NCI-H1694 treated with DMSO at 0.1 percent for 48 hours (cell line): ENCODE measurements at places on chromosomes 5 and 9.

- no peak for DNase-seq
These were observed 56.8 kb downstream of the UGCG start for GRCh38 chr9:111953444-111953843.

GRCh38 chr5:160769301-160769700 lies 82.7 kb downstream of the ATP10B start:
- peak; percentile 46 for DNase-seq

GRCh38 chr5:179840321-179840720 lies 18.3 kb downstream of the MRNIP start:
- DNase-seq, result no peak

DNA sequence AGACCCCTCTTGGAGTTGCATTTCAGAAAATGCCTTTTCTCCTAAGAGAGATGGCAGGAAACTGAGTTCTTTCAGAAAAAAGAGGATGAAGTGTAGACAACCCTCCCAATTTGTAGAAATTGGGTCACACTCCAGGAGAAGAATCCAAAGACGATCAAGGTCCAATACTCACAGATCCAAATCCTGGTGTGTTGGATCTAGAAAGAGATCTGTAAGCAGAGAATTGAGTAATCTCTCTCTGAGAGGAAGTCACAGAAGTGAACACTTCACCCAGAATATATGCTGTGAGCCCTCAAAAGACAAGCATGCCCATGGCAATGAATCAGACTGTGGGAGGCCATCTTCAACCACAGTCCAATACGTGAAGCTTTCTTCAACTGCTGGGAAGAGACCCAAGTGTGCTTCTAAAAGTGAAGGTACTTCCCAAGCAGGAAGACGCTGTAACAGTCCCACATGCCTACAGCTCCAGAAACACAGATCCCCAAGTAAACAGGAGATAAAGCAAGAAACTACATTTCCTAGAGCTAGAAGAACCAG lies 182.7 kb downstream of the SMC2 start:
- no peak for DNase-seq

DNA sequence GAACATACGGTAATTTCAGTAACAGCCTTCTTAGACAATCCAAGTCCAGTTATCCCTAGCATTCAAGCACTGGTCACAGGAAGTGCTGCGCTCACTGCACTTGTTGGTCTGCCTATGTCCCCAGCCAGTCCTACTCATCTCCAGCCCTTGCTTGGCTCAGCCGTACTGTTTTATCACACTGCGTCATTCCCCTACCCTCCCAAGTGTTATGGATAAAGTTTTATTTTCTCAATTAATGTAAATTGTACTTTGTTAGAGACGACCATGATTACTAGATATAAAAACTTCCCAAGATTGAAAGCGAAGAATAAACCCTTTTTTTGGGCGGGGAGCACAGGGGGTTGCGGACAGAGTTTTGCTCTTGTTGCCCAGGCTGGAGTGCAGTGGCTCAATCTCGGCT lies 49.6 kb downstream of the LHFPL2 start:
- no peak for DNase-seq
